ENCODE measurements at places on chromosomes 12 and 14. TPM values are rescaled to one million over a fixed set of nuclear protein-coding genes. Genes with fewer than 3 reads are reported as not detected.

GRCh38 chr12:110015132-110015531 is 15.9 kb downstream of the ANKRD13A start:
- no peak for DNase-seq
- no peaks in the 10 kb centered on the region for H3K4me1 ChIP-seq
- no peaks in the 10 kb centered on the region for H3K27me3 ChIP-seq

GRCh38 chr14:25090716-25091454 is 40.9 kb upstream of the STXBP6 start:
- H3K4me3 ChIP-seq = no peak overlapping the region
- no peak for DNase-seq
- no peaks in the 10 kb centered on the region for H3K27me3 ChIP-seq
- H3K36me3 ChIP-seq = no peaks in the 10 kb centered on the region
- H3K27ac ChIP-seq = no peak overlapping the region

The CNTN1 gene
- total RNA-seq = 23.2 TPM

The CD4 gene
- total RNA-seq = 11.8 TPM

The TMEM52B gene
- not detected for total RNA-seq

- H3K27ac ChIP-seq = peak overlapping the region; percentile 96
- no peaks in the 10 kb centered on the region for H3K27me3 ChIP-seq
- H3K4me3 ChIP-seq = no peak overlapping the region
- no peaks in the 10 kb centered on the region for H3K36me3 ChIP-seq
Measured at GRCh38 chr12:6771091-6771495, 1.2 kb upstream of the LAG3 start.

- H3K27ac ChIP-seq = peak overlapping the region; percentile 96
- peak overlapping the region; percentile 96 for H3K4me3 ChIP-seq
- no peaks in the 10 kb centered on the region for H3K27me3 ChIP-seq
- H3K4me1 ChIP-seq = peaks cover 19% of the 10 kb centered on the region
- H3K36me3 ChIP-seq = peaks cover 3% of the 10 kb centered on the region
Measured at GRCh38 chr12:123973552-123974341, 732 bp downstream of the ZNF664 start.

GRCh38 chr12:112762753-112763152 is 28.8 kb upstream of the RPH3A start:
- H3K27ac ChIP-seq = no peak overlapping the region
- H3K27me3 ChIP-seq = peaks cover 4% of the 10 kb centered on the region
- no peaks in the 10 kb centered on the region for H3K36me3 ChIP-seq
- H3K4me3 ChIP-seq = no peak overlapping the region
- no peaks in the 10 kb centered on the region for H3K4me1 ChIP-seq
- no peak for DNase-seq

DNA sequence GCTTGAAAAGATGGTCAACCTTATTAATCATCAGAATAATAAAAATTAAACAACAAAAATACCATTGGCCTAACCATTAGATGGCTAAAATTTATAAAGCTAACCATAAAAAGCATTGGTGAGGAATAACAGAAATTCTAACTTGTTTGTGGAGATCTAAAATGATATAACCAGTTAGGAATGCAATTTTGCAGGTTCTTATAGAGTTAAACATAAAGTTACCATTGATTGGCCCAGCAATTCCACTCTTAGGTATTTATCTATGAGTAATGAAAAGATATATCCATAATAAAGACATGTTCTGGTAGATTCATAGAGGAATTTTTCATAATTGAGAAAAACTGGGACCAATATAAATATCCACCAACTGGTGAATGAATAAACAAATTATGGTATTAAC is 1098.6 kb downstream of the FSCB start:
- no peaks in the 10 kb centered on the region for H3K36me3 ChIP-seq
- no peak overlapping the region for H3K27ac ChIP-seq
- no peaks in the 10 kb centered on the region for H3K27me3 ChIP-seq
- H3K4me1 ChIP-seq = no peaks in the 10 kb centered on the region
- DNase-seq = no peak
- no peak overlapping the region for H3K4me3 ChIP-seq

DNA sequence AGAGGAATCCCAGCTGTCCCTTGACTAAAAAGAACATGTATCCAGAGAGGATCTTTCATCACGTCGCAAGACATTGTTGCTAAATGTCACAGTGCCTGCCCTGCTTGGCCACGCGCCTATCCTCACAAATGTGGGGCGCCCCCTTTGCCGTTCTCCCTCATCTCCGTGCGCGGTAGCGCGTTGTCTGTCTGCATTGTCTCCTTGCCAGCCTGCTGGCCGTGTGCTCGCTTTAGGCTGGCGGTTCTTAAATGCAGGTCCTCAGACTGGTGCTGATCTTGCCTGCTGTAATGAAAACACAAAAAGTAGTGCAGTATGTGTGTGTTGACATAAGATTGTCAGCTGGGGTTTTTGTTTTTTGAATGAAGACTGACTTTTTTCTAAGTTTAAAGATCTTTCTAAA is 198.2 kb upstream of the RGS6 start:
- no peaks in the 10 kb centered on the region for H3K27me3 ChIP-seq
- no peak overlapping the region for H3K27ac ChIP-seq
- no peaks in the 10 kb centered on the region for H3K4me1 ChIP-seq
- no peak overlapping the region for H3K4me3 ChIP-seq
- no peaks in the 10 kb centered on the region for H3K36me3 ChIP-seq

GRCh38 chr12:90915353-90915752 is 39.6 kb downstream of the CCER1 start:
- H3K36me3 ChIP-seq = no peaks in the 10 kb centered on the region
- H3K27me3 ChIP-seq = no peaks in the 10 kb centered on the region
- peaks cover 9% of the 10 kb centered on the region for H3K4me1 ChIP-seq
- no peak for DNase-seq
- H3K27ac ChIP-seq = no peak overlapping the region

- no peaks in the 10 kb centered on the region for H3K4me1 ChIP-seq
- H3K4me3 ChIP-seq = no peak overlapping the region
- H3K27me3 ChIP-seq = no peaks in the 10 kb centered on the region
- no peaks in the 10 kb centered on the region for H3K36me3 ChIP-seq
Measured at GRCh38 chr12:29943683-29944082, 159.9 kb upstream of the TMTC1 start.

GRCh38 chr12:90618586-90618985 is 336.4 kb downstream of the CCER1 start:
- no peaks in the 10 kb centered on the region for H3K27me3 ChIP-seq

GRCh38 chr12:116882742-116883141 is 1.5 kb upstream of the HRK start:
- peaks cover 38% of the 10 kb centered on the region for H3K27me3 ChIP-seq
- no peak overlapping the region for H3K27ac ChIP-seq
- no peaks in the 10 kb centered on the region for H3K4me1 ChIP-seq
- no peak overlapping the region for H3K4me3 ChIP-seq

The AKAP5 gene
- total RNA-seq = 1.7 TPM

The A2ML1 gene
- total RNA-seq = not detected

The ADAM21 gene
- total RNA-seq = not detected

The FGF6 gene
- total RNA-seq = not detected

GRCh38 chr14:92917041-92917940 is 5.7 kb upstream of the CHGA start:
- H3K4me3 ChIP-seq = no peak overlapping the region
- no peaks in the 10 kb centered on the region for H3K27me3 ChIP-seq
- DNase-seq = no peak
- H3K4me1 ChIP-seq = no peaks in the 10 kb centered on the region

- DNase-seq = no peak
- H3K4me1 ChIP-seq = no peaks in the 10 kb centered on the region
Measured at GRCh38 chr12:114626-115211, 48.2 kb downstream of the IQSEC3 start.

- no peaks in the 10 kb centered on the region for H3K27me3 ChIP-seq
- no peaks in the 10 kb centered on the region for H3K4me1 ChIP-seq
- peaks cover 59% of the 10 kb centered on the region for H3K36me3 ChIP-seq
- no peak for DNase-seq
Measured at GRCh38 chr14:102949062-102949800, 26.8 kb downstream of the AMN start.

GRCh38 chr12:67877727-67878126 is 111.5 kb upstream of the IFNG-AS1 start:
- H3K4me1 ChIP-seq = no peaks in the 10 kb centered on the region
- no peaks in the 10 kb centered on the region for H3K27me3 ChIP-seq
- no peak for DNase-seq
- H3K4me3 ChIP-seq = no peak overlapping the region
- no peaks in the 10 kb centered on the region for H3K36me3 ChIP-seq

The CLEC6A gene
- not detected for total RNA-seq

GRCh38 chr14:25394356-25394755 is 344.4 kb upstream of the STXBP6 start:
- H3K36me3 ChIP-seq = no peaks in the 10 kb centered on the region
- no peaks in the 10 kb centered on the region for H3K4me1 ChIP-seq
- no peak overlapping the region for H3K4me3 ChIP-seq

The NGB gene
- total RNA-seq = 3.5 TPM

- no peak overlapping the region for H3K27ac ChIP-seq
- H3K4me3 ChIP-seq = no peak overlapping the region
- no peaks in the 10 kb centered on the region for H3K27me3 ChIP-seq
- no peaks in the 10 kb centered on the region for H3K36me3 ChIP-seq
- no peaks in the 10 kb centered on the region for H3K4me1 ChIP-seq
Measured at GRCh38 chr14:29953501-29953900, 25.9 kb upstream of the PRKD1 start.

- no peak overlapping the region for H3K27ac ChIP-seq
- no peaks in the 10 kb centered on the region for H3K27me3 ChIP-seq
- peaks cover 24% of the 10 kb centered on the region for H3K4me1 ChIP-seq
- peak overlapping the region; percentile 50 for H3K4me3 ChIP-seq
Measured at GRCh38 chr14:75579882-75580281, 1.5 kb downstream of the FLVCR2 start.

The PPP1R1A gene
- 48.9 TPM for total RNA-seq

DNA sequence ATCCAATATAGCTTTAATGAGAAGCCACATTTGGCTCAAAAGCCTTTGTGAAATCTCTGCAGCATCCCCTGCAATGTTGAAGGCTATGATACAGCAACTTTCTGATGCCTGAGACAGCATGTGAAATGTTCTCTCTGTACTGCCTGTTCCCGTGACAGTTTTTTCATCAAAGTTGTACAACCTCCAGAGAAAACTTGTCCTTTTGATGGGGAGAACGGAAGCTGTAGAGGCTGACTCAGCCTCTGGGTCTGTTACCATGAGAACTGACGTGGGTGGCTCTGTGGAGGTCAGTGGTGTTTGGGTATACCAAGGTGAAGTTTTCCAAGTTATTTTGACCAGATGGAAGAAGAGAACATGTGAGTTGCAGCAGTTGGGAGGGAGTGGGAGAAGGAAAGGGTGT is 17.0 kb downstream of the SLC4A8 start:
- H3K4me3 ChIP-seq = no peak overlapping the region
- no peak for DNase-seq

The CLEC4D gene
- total RNA-seq = 0.55 TPM

The ARID4A gene
- total RNA-seq = 26.0 TPM

GRCh38 chr12:87796961-87797516 is 232.2 kb downstream of the C12orf50 start:
- H3K4me3 ChIP-seq = no peak overlapping the region
- no peaks in the 10 kb centered on the region for H3K36me3 ChIP-seq
- H3K4me1 ChIP-seq = no peaks in the 10 kb centered on the region

DNA sequence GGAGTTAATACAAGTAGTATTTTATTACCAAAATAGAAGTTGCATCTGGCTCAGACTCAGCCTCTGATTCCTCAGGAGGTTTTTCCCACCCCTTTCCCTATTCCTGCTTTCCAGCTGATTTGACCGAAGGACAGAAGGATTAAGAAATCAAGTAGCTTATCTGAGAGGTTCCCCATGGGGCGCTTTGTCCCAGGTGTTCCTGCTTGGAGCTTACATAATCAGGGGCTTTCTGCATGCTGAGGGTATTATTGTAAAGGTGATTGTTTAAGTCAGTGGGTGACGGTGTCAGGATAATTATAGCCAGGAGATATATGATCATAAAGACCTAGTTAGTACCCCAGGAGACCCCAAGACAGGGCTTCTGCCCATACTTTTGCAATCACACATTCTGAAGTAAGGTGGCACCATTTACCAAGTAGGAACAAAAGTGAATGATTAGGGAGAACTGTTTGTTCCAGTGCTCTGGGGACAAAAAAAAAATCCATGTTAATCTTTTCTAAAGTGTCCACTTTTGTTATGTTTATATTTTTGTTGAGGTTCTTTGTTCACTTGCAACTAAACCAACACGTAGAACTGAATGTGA is 921.3 kb downstream of the NRXN3 start:
- no peaks in the 10 kb centered on the region for H3K27me3 ChIP-seq
- no peak overlapping the region for H3K27ac ChIP-seq
- no peaks in the 10 kb centered on the region for H3K36me3 ChIP-seq
- DNase-seq = no peak
- H3K4me3 ChIP-seq = no peak overlapping the region
- H3K4me1 ChIP-seq = peaks cover 48% of the 10 kb centered on the region

DNA sequence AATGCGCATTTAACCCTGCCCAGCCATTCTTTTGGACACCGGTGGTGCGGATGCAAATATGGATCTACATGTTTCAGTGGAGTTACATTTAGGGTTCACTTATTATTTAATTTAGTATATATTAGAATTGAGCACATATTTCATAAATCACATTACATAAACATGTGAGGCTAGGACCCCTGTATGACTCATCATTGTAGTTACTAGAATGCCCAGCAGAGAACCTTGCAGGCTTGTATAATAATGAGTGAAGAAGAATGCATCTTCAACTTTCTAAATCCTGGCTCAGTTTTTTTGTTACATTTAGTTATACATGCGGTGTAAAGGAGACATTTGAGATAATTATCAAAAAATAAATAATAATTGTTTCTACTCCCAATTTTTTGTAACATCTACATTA is 369.0 kb downstream of the ATP23 start:
- no peak for DNase-seq
- no peaks in the 10 kb centered on the region for H3K27me3 ChIP-seq
- no peak overlapping the region for H3K27ac ChIP-seq
- H3K36me3 ChIP-seq = no peaks in the 10 kb centered on the region

DNA sequence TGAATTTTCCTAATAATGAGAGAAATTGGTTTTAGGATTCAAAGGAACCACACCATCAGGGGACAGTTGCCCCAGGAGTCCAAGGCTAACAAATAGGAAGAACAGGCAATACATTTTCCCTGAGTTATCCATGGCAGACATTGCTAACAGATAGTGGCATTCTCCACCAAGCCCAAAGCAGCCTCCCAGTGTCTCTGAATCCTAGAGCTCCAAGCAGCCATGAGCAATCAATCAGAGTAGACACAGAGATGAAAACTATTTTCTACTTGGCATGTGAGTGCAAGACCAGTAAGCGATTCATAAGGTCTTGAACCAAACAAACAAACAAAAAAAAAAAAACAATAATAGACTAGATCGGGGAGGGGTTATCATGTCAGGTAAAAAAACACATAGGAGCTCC is 515.7 kb downstream of the MED13L start:
- DNase-seq = no peak
- no peak overlapping the region for H3K4me3 ChIP-seq
- H3K27me3 ChIP-seq = no peaks in the 10 kb centered on the region
- H3K27ac ChIP-seq = no peak overlapping the region
- no peaks in the 10 kb centered on the region for H3K4me1 ChIP-seq

GRCh38 chr12:14961466-14962152 is at the start of gene ARHGDIB:
Gene ARHGDIB (minus strand): TSS chr12:14961601. CDS start chr12:14950712, 10,889 bp downstream.
- no peaks in the 10 kb centered on the region for H3K36me3 ChIP-seq
- H3K27me3 ChIP-seq = no peaks in the 10 kb centered on the region
- peak within 1 kb of the TSS; percentile 40 for H3K27ac ChIP-seq
- H3K4me3 ChIP-seq = peak within 1 kb of the TSS; percentile 7
- DNase-seq = no peak

GRCh38 chr12:22480016-22480415 is 64.3 kb downstream of the C2CD5 start:
- no peak overlapping the region for H3K4me3 ChIP-seq
- no peak for DNase-seq
- peaks cover 63% of the 10 kb centered on the region for H3K36me3 ChIP-seq
- no peak overlapping the region for H3K27ac ChIP-seq
- no peaks in the 10 kb centered on the region for H3K4me1 ChIP-seq

- H3K27ac ChIP-seq = no peak overlapping the region
- no peaks in the 10 kb centered on the region for H3K36me3 ChIP-seq
- peak; percentile 32 for DNase-seq
- no peaks in the 10 kb centered on the region for H3K4me1 ChIP-seq
Measured at GRCh38 chr12:132095520-132096409, 48.4 kb downstream of the DDX51 start.

The KRT72 gene
- not detected for total RNA-seq

All from sigmoid colon (tissue), 7 donors.